ENCODE measurements at places on chromosomes 4 and X.

GRCh38 chrX:45850775-45851433 is 650.2 kb upstream of the DIPK2B start:
- DNase-seq: peak; percentile 20

DNA sequence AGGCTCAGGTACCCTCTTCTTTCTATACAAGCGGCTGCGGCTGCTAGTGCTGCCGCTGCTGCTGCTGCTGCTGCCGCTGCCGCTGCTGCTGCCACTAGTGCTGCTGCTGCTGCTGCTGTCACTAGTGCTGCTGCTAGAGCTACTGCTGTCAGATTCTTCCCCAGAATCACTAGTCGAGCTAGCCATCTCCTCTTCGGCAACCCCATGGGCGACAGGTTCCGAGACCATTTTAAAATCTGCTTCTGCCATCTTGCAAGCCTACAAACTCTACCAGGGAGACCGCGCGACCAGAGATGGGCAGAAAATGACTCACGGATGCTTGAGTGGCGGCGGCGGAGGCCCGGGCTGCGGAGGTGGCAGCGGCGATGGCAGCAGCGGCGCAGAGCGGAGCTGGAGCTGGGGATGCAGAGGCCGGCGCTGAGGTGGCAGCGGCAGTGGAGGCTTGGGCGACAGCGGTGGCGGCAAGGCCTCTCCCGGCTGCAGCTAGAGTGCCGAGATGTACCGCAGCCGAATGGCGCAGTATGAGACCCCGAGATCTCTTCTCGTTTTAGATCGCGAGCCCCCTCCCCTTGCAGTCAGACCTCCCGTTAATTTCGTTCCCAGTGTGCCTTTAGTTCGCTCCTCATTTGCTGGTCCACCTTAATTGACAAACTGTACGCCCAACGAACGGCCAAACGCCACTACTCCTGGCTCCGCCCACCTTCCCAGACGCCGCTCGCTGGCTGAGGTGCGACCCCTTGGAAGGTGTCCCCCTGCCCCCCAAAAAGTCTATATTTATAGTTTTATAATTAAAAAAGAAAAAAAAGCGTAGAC is at the start of gene NAP1L3:
Gene NAP1L3, minus strand, starts transcription at position 523 of the 813 bp plus-strand sequence. Its CDS starts 274 bp downstream, at position 249.
- DNase-seq: peak; percentile 85

- no peak for DNase-seq
Measured at GRCh38 chr4:25310066-25310802, 2.3 kb upstream of the ZCCHC4 start.

DNA sequence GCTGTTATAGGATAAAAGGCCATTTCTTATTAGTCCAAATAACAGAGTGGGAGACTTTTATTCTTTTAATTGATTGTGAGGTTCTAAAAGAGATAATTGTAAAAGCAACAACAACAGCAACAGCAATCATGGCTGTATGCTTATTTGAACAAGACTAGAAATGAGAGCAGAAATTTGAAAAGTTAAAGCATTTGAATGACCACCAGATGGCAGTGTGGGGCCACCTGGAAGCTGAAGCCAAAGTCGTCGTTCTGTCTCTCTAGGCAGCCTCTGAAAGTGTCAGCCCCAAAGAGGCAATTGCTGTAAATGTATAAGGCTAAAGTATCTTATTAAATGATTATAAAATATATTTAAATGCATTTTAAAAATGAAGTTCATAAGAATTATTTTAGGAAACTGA is 42.2 kb downstream of the SH2D1A start:
- peak; percentile 68 for DNase-seq

DNA sequence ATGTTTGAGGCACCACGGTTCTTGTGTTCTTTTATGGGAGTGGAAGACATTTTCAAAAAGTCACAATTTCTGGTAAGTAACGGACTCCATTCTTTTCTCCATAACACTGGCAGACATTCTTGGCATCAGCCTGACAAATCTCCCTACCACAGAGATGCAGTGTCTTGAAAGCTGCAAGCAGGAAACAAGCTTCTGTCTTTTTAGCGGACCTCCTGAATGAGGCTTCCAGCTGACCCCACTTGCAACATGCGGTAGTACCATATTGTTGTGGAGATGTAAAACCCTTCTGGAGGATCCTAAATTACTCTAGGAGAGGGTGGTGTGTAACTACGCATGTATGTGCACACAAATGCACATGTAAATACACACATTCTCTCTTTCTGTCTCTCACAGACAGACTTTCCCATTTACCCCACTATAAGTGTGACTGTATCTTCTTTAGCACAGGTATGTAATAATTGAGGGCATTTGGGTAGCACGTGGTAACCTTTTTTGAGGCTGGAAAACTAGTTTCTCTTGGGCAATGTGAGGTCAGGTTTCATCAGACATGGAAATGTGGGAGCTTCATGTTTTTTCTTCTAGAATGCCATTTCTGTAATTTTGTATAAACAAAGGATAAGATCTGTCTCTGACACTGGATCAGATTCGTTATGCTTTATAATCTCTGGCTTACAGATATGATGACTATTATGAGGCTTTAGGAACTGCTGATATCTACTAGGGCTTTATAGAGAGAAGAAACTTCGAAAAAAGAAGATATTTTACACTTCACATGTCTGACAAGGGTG is 130.1 kb downstream of the MGST2 start:
- DNase-seq: no peak

GRCh38 chr4:7185487-7186030 is 6.8 kb upstream of the SORCS2 start:
- DNase-seq: no peak

DNA sequence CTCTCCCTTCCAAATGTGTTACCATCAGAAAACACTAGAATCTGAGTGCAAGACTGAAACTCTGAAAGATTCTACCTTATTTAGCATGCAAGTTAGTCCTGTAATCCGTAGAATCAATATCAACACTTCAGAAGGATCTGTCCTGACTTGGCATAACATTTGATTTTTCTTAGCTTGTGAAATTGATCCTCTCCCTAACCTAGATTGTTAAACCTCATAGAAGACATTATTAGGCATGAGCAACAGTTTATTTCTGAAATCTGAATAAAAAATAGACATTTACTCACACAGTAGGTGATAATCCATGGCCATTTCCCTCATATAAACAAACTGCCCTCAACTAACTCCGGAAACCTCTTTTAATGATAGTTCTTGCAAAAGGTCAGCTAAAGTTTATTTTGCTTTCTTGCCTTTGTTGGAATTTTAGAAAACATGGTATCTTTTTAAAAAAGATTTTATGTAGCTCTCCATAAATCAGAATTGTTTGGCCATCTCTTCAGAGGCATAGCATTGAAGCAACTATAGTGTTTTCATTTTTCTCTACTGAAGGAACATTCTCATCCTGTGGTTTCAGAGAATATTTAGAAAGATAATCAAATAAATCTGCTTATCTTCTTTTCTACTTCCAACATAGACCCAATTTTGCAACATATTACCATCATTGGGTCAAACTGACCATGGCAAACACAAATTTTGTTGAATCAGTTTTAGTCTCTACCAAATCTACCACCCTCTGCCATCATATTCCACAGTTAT is 38.5 kb upstream of the PDLIM5 start:
- DNase-seq: no peak
